GM20000 (cell line): ENCODE measurements at places on chromosomes 1 and 21.

GRCh38 chr1:204302769-204303168, 57.0 kb downstream of the PLEKHA6 start:
- no peak for DNase-seq

DNA sequence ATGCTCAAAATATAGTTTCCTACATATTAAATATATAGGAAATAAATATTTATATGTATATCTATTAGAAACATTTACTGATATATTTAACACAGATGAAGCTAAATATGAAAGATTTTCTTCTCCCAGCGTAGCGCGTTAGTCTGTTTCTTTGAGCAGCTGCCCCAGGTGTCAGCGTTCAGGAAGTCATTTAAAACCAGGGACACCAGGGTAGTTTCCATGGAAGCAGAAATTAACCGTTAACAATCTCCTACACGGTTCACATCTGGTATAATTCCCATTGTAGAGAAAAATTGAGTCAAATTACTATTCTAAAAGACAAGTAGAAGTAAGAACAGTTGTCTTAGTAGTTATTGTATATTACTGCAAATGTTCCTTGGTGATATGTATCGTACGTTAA, 1443.7 kb downstream of the MRPL39 start:
- no peak for DNase-seq

- peak; percentile 45 for DNase-seq
Measured at GRCh38 chr1:232635778-232636356, 5.9 kb upstream of the SIPA1L2 start.

DNA sequence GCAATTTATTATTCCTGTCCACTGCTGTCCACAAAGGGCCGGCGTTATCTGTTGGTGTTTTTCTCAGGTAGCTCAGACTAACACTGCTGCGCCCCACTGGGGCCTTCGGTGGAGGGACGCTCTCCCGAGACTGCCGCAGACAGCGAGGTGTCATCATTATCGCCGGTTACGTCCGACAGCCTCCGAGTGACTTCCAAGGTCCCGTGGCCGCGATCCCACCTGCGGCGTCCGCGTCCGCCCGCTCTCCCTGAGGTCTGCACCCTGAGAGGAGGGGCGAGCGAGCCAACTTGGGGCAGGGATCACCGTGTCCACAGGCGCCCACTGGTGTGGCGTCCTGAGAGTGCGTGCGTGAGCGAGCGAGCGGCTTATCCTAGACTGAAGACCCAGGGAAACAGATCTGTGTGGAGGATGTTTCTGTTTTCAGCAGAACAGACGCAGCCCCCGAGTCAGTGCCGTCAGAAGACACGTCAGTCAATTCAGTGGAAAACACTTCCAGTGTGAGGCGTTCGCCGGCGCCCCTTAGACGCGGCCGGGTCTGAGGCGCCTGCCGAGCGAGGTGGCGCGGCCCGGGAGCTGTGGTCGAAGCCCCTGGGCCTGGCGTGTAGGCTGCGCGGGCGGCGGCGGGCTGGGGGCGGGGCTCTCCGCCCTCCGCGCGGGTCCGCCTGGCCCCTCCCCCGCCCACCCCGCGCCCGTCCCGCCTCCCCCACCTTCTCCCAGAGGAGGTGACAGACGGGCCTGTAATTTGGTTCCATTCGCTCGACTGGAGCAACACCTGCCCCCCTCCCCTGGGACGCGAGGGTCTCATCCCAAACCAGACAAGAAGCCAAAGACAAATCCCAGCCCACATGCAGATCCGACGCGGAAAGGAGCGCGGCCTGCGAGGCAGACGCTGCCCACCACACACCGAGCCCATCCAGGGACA, 12.6 kb downstream of the NHLH2 start:
- no peak for DNase-seq

GRCh38 chr1:87918398-87918797, 589.7 kb downstream of the LMO4 start:
- no peak for DNase-seq

GRCh38 chr1:114344656-114345055, 166.3 kb downstream of the TRIM33 start:
- no peak for DNase-seq

DNA sequence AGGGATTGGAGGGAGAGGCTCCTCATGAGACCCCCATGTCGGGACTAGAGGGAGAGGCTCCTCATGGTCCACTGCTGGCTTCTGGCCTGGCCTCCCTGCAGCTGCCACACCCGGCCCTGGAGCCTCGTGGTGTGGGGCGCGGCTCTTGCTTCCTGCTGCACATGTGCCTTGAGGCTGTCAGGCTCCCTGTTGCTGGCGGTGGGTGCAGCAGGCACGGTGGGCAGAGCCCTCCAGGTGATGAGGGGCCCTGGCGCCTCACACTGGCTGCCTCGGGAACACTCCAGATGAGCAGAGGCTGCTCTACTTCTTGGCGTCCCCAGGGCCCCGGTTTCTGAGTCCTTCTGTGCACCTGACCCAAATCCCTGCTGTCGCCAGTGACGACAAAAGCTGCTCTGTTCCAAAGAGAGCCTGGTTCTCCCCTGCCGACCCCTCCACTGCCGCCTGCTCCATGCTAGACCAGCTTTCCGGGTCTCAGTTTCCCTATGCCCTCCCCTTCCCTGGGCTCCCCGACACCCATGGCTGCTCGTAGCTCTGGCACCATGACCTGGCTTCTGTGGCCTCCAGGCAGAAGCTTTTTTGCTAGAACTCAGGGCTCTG, 9.7 kb upstream of the ATAD3B start:
- DNase-seq = no peak

GRCh38 chr1:190597294-190597693, 119.6 kb upstream of the BRINP3 start:
- no peak for DNase-seq
